ENCODE measurements at places on chromosomes 16 and 17.

GRCh38 chr17:40284085-40284713 is 3.5 kb upstream of the CDC6 start:
- peak; percentile 78 for DNase-seq

GRCh38 chr16:81928271-81928918 is 82.9 kb downstream of the SDR42E1 start:
- DNase-seq: no peak

DNA sequence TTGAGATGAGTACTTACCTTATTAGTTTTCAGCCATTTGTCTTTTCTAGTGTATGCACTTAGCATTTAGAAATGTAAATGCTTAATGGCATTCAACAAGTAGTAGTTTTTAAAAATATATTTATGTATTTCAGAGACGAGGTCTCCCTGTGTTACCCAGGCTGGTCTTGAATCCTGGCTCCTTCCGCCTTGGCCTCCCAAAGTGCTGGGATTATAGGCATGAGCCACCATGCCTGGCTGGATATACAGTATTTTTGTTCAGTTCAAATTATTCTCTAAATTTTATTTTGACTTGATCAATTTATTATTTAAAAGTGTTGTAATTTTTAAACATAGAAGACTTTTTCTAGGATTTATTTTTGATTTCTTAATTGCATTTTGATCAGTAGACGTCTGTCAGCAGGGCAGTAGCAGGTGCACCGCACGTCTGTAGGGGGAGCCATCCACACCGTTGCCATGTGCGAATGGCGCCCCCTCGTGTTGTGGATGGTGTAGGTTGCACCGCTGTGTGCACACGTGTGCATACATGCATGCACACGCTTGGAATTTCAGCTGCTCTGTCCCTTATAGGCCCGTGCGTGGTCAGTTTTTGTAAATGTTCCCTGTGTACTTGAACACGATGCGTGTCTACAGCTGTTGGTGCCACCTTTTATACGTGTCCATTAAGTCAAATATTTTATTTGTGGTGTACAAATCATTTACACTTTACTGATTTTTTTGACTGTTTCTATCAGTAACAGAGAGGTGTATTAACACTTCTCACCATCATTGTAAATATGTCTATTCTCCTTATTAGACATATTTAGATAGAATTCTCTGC is 30.6 kb downstream of the RPTOR start:
- DNase-seq: peak; percentile 31

- DNase-seq: no peak
Observed at GRCh38 chr17:81120149-81120484, 45.2 kb upstream of the PVALEF start.

- peak; percentile 94 for DNase-seq
Observed at GRCh38 chr17:82022981-82023446, at the start of gene LRRC45. Gene LRRC45 (plus strand): TSS chr17:82023305. CDS start chr17:82023644, 339 bp downstream.

GRCh38 chr16:75742424-75743047 is 16.2 kb upstream of the CPHXL start:
- DNase-seq: no peak

DNA sequence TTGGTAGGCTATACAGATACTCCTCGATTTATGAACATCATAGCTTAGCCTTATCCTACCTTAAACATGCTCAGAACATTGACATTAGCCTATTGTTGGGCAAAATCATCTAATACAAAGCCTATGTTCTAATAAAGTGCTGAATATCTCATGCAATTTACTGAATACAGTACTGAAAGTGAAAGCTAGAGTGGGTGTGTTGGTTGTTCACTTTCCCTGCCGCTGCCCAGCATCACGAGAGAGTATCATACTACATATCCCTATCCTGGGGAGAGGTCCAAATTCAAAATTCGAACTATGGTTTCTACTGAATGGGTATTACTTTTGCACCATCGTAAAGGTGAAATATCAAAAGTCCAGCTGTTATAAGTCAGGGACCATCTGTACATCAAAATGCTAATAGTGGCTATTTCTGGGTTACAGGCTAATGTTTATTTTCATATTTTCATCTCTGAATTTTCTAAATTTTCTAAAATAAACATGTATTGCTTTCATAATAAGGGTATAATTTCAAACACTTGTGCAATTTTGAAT is 54.5 kb downstream of the NACA2 start:
- no peak for DNase-seq

DNA sequence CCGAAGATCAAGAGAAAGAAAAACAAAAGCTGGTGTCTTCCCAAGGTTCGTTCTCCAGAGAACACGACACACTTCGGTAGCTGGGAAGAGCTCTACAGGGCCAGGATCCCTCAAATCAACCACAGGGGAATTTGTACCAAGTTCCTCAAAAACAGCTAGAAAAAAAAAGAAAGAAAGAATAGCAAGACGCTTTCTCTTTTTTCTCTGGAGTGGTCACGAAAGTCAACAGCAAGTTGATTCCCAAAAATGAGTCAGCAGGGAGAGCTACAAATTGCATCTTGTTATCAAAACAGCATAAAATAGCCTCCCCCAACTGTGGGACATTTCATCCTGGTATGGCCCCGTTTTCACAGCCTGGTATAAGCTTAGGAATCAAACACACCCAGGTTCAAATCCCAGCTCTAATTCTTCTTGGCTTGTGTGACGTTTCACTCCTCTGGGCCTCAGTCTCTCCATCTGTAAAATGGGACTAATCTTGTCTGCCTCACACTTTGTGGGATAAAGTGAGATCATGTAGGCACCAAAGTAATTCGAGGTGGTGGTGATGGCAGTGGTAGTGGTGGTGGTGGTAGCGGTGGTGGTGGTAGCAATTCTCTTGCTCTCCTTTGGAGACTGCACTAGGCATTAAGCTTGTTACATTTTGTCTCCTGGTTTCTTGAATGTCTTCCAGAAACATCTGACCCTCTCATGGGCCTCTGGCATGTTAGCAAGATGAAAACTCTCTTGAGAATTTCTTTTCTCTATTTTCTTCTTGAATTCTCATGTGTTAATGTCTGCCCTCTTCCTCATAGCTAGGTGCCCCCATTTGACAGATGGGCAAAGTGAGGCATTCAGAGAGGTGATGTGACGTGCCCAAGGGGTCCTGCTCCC is 988 bp upstream of the IL21R start:
- no peak for DNase-seq

- DNase-seq: no peak
Observed at GRCh38 chr16:29815032-29815721, 775 bp upstream of the PAGR1 start.

DNA sequence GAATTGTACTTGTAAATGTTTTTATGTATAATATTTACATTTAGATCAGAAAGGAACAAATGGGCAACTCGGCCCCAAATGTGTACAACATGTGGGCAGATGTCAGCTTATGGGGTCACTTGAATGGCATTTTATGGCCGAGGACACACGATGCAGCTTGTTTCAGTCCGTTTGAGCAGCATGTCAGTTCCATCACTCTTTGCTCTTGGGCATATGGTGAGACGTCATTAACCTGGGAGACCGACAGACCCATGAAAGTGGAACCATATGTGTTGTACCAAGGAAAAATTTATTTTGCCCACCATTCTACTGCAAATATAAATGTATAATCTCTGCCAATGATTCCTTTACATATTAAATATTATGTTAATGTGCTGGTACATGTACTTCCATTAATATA is 561.9 kb upstream of the SOX9 start:
- DNase-seq: no peak

- DNase-seq: no peak
Observed at GRCh38 chr16:81310045-81310644, 4.6 kb upstream of the GAN start.

GRCh38 chr16:56815721-56816120 is 49.3 kb upstream of the SLC12A3 start:
- DNase-seq: no peak

GRCh38 chr16:87210894-87211293 is 106.3 kb downstream of the C16orf95 start:
- no peak for DNase-seq

DNA sequence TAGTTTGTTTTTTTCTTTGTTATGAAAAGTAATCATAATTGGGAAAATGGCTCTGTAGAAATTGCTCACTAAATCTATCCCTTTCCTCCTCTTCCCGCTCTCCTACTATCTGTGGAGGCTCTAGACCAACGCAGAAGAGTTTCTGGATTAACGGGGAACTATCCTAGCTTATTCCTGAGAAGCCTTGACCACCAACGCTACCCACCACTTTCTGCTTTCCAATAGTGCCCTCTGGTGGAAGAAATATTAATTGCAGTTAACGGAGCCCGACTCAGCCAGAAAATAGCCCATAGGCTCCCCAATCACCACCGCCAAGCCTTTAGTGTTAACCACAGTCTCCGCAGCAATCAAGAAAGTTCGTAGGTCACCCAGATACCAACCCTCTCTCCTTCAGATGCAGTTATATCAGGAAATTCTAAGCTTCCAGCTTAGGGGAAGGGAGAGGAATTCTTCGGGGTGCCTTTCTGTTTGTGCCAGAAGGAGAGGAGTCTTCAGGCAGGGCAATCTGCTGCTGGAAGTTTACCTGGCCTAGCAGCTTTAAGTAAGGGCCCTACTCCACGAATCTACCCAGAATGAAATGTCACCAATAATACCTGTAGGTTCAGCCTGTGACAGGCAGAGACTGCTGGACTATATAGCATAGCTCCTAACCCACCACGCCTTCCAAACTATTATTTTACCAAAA is 23.0 kb upstream of the NSRP1 start:
- no peak for DNase-seq

DNA sequence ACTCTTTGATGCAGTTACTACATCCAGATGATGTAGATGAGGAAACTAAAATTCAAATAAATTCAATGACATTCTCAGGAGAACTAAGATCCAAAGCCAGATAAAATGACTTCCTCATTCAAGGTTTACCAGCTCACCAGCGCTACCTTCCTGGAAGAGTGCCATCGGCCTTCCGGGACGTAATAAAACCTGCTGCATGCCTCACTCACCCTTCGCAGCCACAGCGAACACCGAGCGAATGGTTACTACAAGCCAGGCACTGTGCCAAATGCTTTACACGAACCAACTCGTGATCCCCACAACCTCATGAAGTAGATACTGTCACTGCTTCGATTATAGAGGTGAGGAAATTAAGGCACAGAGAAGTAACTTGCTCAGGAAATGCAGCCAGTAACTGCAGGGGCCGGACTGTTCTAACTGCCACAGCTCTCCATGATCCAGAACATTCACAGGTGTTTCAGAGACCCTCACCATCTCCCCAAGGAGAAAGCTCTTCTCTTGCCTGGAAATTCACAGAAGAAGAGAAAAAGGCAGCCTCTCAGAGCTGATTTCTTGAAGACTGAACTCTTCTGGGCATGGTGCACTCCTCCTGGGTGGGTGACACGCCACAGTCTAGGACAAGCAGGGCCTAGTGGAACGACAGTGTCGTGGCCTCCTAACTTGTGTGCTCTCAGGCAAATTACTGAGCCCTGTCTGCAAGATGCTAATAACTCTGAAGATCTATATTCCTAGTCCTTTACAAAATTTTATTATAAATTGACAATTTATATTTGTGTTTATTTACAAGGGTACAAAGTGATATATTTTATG is 46.8 kb downstream of the HIC1 start:
- DNase-seq: no peak

DNA sequence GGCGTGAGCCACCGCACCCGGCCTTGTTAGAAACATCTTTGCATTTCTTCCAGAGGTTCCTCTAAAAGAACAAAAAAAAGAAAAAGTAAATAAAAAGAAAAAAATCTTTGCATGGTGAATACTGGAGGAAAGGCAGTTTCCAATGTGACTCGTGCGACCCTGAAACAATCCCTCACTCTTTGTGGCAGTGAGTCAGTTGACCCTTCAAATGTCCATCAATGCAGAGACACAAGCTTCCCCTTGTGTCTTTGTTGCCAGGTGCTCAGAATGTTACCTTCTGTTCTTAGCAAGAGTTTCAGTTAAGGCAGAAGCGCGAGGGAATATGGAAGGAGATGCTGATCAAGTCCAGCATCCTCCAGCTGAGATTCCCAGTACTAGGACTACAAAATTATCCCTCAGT is 16.4 kb downstream of the CACNG4 start:
- no peak for DNase-seq

DNA sequence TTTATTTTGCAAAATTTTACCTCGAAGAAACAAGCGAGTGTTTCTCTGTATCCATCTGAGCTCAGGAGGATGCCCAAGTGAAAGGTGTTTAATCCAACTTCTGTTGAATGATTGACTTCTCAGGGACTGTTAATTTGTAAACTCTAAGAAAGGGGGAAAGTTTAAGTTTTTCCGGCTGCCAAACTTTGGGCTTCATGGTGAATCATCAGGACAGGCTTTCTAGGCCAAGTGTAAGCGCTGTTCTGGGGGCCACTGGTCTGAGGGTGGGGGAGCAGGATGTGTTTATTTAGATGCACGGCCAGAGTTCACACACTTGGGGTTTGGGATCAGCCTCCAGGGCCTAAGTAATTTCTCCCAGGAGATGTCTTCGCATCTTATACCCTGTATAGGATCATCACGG is 110.4 kb downstream of the PITPNC1 start:
- no peak for DNase-seq

DNA sequence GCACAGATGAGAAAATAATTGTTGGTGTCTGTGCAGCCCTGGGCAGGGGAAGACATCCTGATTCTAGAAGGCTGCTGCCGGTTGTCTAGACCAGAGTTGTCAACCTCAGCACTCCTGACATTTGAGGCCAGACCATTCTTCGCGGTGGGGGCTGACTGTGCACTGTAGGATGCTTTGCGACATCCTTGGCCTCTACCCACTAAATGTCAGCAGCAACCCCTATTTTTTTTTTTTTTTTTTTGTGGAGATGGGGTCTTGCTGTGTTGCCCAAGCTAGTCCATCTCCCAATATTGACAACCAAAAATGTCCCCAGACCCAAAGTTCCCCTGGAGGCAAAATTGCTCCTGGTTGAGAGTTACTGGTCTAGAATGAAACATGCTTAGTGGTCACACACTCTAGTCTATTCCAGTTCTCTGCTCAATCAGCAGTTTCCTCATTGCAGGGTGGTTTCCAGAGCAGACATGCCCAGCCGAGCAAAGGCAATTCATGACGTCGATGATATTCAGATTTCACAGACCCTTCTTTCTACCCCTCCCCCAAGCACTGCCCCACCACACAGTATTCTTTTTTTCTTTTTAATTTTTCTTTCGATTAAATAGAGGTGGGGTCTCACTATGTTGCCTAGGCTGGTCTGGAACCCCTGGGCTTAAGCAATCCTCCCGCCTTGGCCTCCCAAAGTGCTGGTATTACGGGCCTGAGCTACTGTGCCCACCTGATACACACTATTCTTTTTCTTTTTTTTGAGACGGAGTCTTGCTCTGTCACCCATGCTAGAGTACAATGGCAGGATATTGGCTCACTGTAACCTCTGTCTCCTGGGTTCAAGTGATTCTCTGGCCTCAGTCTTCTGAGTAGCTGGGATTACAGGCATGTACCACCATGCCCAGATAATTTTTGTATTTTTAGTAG is 9.0 kb downstream of the C17orf99 start:
- DNase-seq: no peak

DNA sequence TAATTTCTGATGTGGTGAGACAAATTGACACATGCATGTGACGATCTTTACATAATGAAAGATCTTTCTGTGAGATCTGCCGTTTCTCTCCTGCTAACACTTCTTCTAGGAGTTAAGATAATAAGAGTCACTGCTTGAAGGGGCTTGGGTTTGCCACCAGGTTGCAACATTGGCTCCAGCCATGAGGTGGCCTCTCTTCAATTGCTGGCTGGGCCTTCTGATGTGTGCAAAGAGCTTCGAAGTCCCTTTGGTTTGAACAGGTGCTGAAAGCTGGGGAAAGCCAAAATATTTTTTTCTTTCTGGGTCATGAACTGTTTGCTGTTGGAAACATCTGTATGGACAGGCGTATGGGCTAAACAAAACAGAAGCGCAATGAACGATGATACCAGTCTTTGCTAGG is 204.1 kb upstream of the SALL1 start:
- DNase-seq: no peak

All from AG04449 (cell line).